Left lung (tissue), 14 donors: ENCODE measurements at places on chromosomes 12 and 14. TPM values are rescaled to one million over a fixed set of nuclear protein-coding genes. Genes with fewer than 3 reads are reported as not detected.

DNA sequence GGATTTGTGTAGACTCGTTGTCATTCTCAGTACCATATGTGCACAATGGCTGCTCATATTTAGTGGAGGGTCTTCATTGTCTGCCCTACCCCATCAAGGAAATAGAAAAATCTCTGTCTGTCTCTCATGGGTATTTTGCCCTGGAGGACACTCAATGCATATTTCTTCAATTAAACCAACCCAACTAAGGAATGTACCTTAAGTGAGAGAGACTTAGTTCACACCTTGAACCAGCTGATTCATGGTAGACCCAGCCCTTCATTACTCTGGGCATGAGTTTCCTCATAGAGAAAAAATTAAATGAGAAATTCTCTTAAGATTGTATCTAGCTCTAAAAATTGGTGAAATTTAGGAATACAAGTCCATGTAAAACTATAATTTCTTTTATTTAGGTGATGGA is 107.1 kb upstream of the PLEKHG7 start:
- no peaks in the 10 kb centered on the region for H3K27me3 ChIP-seq
- H3K36me3 ChIP-seq = no peaks in the 10 kb centered on the region
- H3K27ac ChIP-seq = no peak overlapping the region
- no peak for DNase-seq
- H3K4me3 ChIP-seq = no peak overlapping the region

DNA sequence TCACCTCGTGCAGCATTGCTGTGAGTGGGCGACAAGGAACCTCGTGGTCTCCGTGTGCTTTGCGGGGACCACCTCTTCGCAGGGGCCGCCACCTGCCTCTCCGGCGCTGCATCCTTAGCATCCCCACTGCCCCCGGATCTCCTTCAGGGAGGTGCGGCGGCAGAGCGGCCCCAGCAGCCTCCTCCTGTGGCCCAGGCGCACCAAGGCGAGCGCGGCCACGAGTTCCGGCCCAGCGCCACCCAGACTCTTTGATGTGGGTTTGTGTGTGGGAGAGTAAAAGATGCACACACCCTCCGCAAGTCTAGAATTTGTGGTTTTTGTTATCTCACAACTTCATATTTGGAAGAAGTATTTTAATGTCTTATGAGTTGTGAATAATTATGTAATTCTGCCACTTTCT is 118.8 kb upstream of the DIO3 start:
- H3K27ac ChIP-seq = no peak overlapping the region
- DNase-seq = no peak
- H3K4me3 ChIP-seq = no peak overlapping the region
- H3K36me3 ChIP-seq = no peaks in the 10 kb centered on the region
- no peaks in the 10 kb centered on the region for H3K4me1 ChIP-seq

The CMA1 gene
- not detected for total RNA-seq

- peak; percentile 66 for DNase-seq
- H3K27me3 ChIP-seq = no peaks in the 10 kb centered on the region
- H3K4me1 ChIP-seq = no peaks in the 10 kb centered on the region
- H3K4me3 ChIP-seq = no peak overlapping the region
- H3K27ac ChIP-seq = no peak overlapping the region
These were observed 172.2 kb upstream of the GZMB start for GRCh38 chr14:24806061-24806678.

DNA sequence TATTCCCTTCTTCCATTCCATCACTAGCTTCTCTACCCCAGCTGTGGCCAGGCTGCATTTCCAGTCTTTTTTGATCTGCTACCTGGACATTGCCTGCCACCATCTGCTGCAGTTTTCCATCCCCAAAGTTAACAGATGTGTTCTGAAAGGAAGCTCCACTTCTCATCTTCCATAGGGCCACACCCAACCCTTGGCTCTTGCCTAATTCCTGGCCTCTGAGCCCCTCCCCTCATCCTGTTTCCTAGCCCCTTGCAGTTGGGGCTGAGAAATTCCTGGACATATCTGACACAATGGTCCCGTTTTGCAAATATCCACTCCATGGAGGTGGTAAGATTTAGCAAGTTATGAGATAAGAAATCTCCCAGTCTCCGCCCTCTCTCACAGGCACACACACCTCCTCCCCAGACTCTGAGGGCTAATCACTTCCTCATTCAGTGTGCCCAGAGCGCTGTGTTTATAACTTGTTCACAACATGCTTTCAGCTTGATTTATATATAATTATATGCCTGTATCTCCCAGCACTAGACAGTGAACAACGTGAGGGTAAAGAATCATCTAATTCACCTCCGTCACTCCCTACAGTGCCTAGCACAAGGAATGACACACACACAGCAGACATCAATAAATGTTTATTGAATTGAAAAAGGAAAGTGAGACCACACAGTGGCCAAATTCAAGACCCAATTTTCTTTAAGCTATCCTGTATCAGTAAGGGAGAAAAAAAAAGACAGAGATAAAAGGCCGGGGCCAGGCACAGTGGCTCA is 13.4 kb downstream of the SMUG1 start:
- H3K27me3 ChIP-seq = peaks cover 30% of the 10 kb centered on the region
- H3K4me3 ChIP-seq = no peak overlapping the region
- no peaks in the 10 kb centered on the region for H3K36me3 ChIP-seq
- H3K27ac ChIP-seq = no peak overlapping the region
- H3K4me1 ChIP-seq = no peaks in the 10 kb centered on the region

DNA sequence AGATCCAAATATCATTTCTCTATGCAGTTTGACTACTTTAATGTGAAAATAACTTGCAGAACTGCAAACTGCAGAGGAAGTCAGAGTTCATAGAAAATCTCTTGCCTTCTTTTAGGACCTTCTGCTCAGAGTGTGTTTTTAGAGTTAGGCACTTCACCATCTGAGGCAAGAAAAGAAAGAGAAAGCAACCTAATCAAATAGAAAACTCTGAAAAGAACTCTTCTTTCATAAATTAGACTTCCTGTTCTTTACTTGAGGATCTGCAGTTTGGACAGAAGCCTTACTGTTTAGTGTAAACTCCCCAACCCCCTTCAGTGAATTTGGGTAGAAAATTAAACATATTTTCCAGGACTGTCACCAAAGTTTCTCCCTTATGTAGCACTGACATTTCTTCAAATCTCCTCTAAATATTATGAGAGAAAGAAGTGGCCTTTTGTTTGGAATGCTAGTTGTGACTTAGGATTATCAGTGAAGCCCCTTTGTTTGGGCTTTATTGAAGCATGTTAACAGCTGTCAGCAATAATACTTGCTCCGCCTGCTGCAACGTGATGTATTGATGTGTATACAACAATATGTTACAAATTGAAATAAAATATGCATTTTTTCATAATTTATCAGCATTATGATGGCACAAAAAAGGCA is 99.5 kb downstream of the PDZRN4 start:
- H3K27ac ChIP-seq = no peak overlapping the region
- no peak for DNase-seq
- H3K36me3 ChIP-seq = no peaks in the 10 kb centered on the region
- H3K27me3 ChIP-seq = no peaks in the 10 kb centered on the region
- H3K4me1 ChIP-seq = no peaks in the 10 kb centered on the region

- no peaks in the 10 kb centered on the region for H3K27me3 ChIP-seq
- H3K36me3 ChIP-seq = no peaks in the 10 kb centered on the region
- H3K4me1 ChIP-seq = peaks cover 11% of the 10 kb centered on the region
- H3K27ac ChIP-seq = no peak overlapping the region
- H3K4me3 ChIP-seq = no peak overlapping the region
These were observed 106.0 kb downstream of the FAR2 start for GRCh38 chr12:29255042-29255441.

- no peak overlapping the region for H3K27ac ChIP-seq
- no peak for DNase-seq
- H3K27me3 ChIP-seq = no peaks in the 10 kb centered on the region
- H3K36me3 ChIP-seq = no peaks in the 10 kb centered on the region
These were observed 394.1 kb downstream of the BCAT1 start for GRCh38 chr12:24554612-24555295.

GRCh38 chr12:131209082-131210070 is 255.7 kb downstream of the ADGRD1 start:
- DNase-seq = no peak
- no peaks in the 10 kb centered on the region for H3K27me3 ChIP-seq
- H3K27ac ChIP-seq = no peak overlapping the region
- no peak overlapping the region for H3K4me3 ChIP-seq
- no peaks in the 10 kb centered on the region for H3K4me1 ChIP-seq

DNA sequence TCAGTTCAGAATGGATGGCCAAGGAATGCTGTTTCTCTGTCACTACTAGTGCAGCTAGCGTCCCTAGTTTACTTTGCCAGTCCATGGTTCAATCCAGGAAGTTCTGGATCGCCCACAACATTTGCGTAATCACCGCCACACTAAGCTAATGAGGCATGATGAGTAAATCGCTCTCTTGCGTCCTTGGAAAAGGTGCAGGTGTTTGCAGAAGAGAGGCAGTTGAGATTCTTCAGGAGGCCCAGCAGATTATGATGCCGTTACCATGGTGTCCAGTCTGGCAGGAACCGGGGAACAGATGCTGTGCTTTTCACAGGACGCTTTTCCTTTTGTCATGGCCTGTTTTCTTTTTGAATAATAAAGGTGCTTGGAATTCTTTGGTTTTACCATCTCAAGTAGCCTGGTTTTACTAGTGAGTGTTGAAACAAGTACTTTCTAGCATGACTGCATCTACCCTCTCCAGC is 9.0 kb downstream of the TPH2 start:
- H3K36me3 ChIP-seq = no peaks in the 10 kb centered on the region
- H3K27me3 ChIP-seq = no peaks in the 10 kb centered on the region
- DNase-seq = peak; percentile 7
- H3K27ac ChIP-seq = no peak overlapping the region
- H3K4me3 ChIP-seq = no peak overlapping the region

The SLC25A47 gene
- not detected for total RNA-seq
